Activated naive CD8-positive, alpha-beta T cell treated with anti-CD3 and anti-CD28 coated beads for 36 hours (primary cell): ENCODE measurements at places on chromosomes 1 and 21. TPM values are rescaled to one million over a fixed set of nuclear protein-coding genes. Genes with fewer than 3 reads are reported as not detected.

IGSF9 gene
- total RNA-seq = 0.08 TPM

TRAF3IP3 gene
- 204 TPM for total RNA-seq

- H3K4me1 ChIP-seq = peaks cover 26% of the 10 kb centered on the region
- H3K36me3 ChIP-seq = peaks cover 36% of the 10 kb centered on the region
- DNase-seq = no peak
- no peak overlapping the region for H3K27ac ChIP-seq
- H3K4me3 ChIP-seq = no peak overlapping the region
- H3K27me3 ChIP-seq = no peaks in the 10 kb centered on the region
Measured at GRCh38 chr1:223811634-223812101, 34.1 kb downstream of the TP53BP2 start.

- H3K36me3 ChIP-seq = no peaks in the 10 kb centered on the region
- no peak overlapping the region for H3K4me3 ChIP-seq
- H3K4me1 ChIP-seq = no peaks in the 10 kb centered on the region
Measured at GRCh38 chr1:183945428-183946319, 91.9 kb downstream of the COLGALT2 start.

DNA sequence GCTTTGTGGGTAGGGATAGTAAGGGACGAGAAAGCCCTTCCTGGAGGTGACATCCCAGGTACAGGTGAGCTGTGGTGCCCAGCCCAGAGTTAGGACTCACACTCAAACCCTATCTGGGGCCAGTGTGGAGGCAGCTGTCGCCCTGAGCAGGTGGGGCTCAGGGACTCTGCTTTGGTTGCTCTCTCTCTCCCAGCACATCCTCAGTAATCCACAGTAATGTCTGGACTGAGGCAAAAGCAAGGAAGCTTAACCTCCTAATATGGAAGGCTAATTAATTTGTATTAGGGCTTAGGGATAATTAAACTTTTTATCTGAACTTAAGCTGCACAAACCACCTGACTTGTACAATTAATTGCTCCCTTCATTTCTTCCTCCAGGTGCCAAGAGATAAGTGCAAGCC is 38.2 kb downstream of the DDX20 start:
- no peak overlapping the region for H3K27ac ChIP-seq
- no peaks in the 10 kb centered on the region for H3K36me3 ChIP-seq
- no peak for DNase-seq
- H3K27me3 ChIP-seq = peaks cover 7% of the 10 kb centered on the region
- H3K4me3 ChIP-seq = no peak overlapping the region
